ENCODE measurements at places on chromosomes 7 and 10. TPM values are rescaled to one million over a fixed set of nuclear protein-coding genes. Genes with fewer than 3 reads are reported as not detected.

DNA sequence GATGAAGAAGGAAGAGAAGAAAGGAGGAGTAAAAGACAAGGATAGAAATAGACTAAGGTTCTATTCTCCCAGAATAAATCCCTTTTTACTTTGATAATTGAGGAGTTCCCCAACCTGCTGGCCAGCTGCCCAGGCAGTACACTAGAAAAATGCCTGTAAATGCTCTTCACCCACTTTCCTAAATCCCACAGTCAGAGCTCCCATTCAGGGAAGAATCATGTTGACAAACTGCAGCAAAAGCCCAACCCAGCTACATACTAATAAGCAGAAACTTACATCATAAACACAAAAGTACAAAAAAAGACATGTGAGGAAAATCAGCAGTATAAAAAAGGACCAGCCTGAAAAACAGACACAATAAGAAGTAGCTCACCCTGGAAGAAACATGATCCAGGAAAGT lies 15.8 kb upstream of the KDM7A start:
- peaks cover 4% of the 10 kb centered on the region for H3K36me3 ChIP-seq
- H3K27me3 ChIP-seq: no peaks in the 10 kb centered on the region
- H3K27ac ChIP-seq: peak overlapping the region; percentile 39
- H3K4me3 ChIP-seq: peak overlapping the region; percentile 54
- no peak for DNase-seq

GRCh38 chr7:27912751-27913150 lies 172.8 kb downstream of the TAX1BP1 start:
- no peak overlapping the region for H3K4me3 ChIP-seq
- peaks cover 2% of the 10 kb centered on the region for H3K4me1 ChIP-seq
- no peak overlapping the region for H3K27ac ChIP-seq
- H3K36me3 ChIP-seq: no peaks in the 10 kb centered on the region

- H3K27me3 ChIP-seq: peaks cover 60% of the 10 kb centered on the region
- H3K27ac ChIP-seq: no peak overlapping the region
- no peaks in the 10 kb centered on the region for H3K36me3 ChIP-seq
Measured at GRCh38 chr10:132028706-132029105, 37.0 kb upstream of the JAKMIP3 start.

DNA sequence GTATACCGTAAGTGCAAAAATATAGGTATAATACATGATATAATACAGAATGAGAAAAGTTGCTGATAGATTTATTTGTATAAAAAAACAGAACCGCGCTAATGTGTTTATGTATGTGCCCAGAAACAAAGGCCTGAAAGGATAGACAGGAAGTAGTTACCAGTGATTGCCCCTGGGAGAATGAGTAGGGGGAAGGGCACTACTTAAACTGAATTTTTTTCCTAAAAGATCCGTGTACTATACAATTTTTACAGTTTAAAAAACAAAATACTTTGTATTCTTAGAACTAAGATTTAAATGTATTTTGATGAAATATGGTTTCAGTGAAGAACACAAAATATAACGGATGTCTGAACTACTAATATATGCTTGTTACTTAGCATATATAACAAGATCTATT lies 2.9 kb downstream of the IPMK start:
- peaks cover 43% of the 10 kb centered on the region for H3K4me1 ChIP-seq
- H3K4me3 ChIP-seq: peak overlapping the region; percentile 92
- H3K27me3 ChIP-seq: no peaks in the 10 kb centered on the region
- no peak overlapping the region for H3K27ac ChIP-seq

- no peak overlapping the region for H3K27ac ChIP-seq
- DNase-seq: no peak
- peaks cover 28% of the 10 kb centered on the region for H3K27me3 ChIP-seq
- no peaks in the 10 kb centered on the region for H3K4me1 ChIP-seq
- H3K4me3 ChIP-seq: no peak overlapping the region
Measured at GRCh38 chr7:45897042-45897690, 8.9 kb downstream of the IGFBP1 start.

DNA sequence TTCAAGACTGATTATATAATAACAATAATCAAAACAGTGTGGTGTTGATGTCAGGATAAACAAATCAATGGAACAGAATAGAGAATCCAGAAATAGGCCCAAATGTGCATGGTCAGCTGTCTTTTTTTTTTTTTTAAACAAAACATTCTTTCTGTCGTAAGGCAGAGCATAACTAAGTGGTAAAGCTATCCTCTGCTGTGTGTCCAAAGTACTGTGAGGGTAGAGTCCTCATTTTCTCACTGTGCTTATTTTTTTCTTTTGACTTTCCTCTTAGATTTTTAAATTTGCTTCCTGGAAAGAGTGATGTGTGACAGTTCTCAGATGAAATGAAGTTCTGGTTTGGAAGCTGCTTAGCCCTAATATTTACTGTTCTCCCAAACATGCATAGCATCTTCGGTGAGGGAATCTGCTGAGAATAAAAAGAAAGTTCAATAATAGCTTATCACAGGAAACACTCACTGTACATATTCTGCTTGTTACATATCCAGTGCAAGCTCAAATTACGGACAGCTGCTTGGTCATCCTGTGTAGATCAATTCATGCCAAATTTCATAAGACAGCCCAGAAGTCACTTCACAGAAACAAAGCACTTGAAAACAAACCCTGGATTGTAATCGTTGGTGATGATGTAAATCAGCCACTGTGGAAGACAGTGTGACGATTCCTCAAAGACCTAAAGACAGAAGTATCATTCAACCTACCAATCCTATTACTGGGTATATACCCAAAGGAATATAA lies 423.9 kb downstream of the NEBL start:
- no peak overlapping the region for H3K4me3 ChIP-seq
- no peak overlapping the region for H3K27ac ChIP-seq
- H3K36me3 ChIP-seq: no peaks in the 10 kb centered on the region
- DNase-seq: no peak
- no peaks in the 10 kb centered on the region for H3K27me3 ChIP-seq

GRCh38 chr7:57487957-57488356 lies 38.0 kb downstream of the ZNF716 start:
- H3K4me1 ChIP-seq: no peaks in the 10 kb centered on the region
- no peak overlapping the region for H3K27ac ChIP-seq
- DNase-seq: no peak
- no peaks in the 10 kb centered on the region for H3K27me3 ChIP-seq
- H3K36me3 ChIP-seq: peaks cover 5% of the 10 kb centered on the region

DNA sequence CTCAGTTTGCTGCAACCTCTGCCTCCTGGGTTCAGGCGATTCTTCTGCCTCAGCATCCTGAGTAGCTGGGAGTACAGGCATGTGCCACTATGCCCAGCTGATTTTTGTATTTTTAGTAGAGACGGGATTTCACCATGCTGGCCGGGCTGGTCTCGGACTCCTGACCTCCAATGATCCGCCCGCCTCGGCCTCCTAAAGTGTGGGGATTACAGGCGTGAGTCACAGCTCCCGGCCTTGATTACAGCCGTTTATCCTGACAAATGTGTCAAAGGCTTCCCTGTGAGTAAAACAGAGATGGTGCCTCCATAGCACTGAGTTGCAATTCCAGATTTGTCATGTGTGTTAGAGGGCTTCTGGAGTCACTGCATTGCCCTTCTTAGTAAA lies 273.7 kb downstream of the CCDC3 start:
- peaks cover 29% of the 10 kb centered on the region for H3K4me1 ChIP-seq
- DNase-seq: no peak
- no peak overlapping the region for H3K4me3 ChIP-seq
- no peak overlapping the region for H3K27ac ChIP-seq
- no peaks in the 10 kb centered on the region for H3K27me3 ChIP-seq
- H3K36me3 ChIP-seq: no peaks in the 10 kb centered on the region

DNA sequence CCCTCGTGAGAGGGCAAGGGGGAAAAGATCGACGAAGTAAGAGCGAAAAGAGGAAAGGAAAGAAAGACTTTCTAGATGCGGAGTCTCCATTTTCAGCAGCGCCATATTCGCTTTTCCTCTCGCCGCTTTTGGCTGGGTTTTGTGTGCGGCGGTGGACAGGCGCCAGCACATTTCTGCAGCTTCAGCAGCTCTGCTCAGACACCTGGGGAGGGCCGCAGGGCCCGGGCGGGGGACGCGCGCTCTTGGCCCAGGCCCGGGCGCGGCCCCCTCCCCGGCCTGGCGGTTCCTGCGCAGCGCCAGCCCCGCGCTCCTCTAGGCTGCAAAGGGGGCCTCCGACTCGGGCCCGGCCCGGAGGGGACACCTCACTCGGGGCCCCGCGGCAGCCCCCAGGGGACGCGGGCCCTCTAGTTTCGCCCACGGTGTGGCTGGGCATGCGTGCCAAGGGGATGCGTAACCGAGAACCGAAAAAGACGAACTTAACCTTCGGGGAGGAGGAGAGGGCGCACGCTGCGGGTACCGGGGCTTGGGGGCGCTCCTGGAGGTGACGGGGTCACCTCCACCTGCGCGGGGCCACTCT lies 34.5 kb upstream of the EBLN1 start:
- H3K4me3 ChIP-seq: peak overlapping the region; percentile 94
- peaks cover 39% of the 10 kb centered on the region for H3K4me1 ChIP-seq
- DNase-seq: peak; percentile 86
- peak overlapping the region; percentile 98 for H3K27ac ChIP-seq

The OR9A2 gene
- 0.32 TPM for total RNA-seq

The PGAM2 gene
- total RNA-seq: 1.7 TPM

The CRYGN gene
- total RNA-seq: 0.35 TPM

The KIAA1217 gene
- 0.84 TPM for total RNA-seq

The NME8 gene
- total RNA-seq: not detected

The INPP5F gene
- total RNA-seq: 15.0 TPM

The TCTN3 gene
- total RNA-seq: 37.6 TPM

Measured in activated T-cell treated with anti-CD3 and anti-CD28 coated beads, Interleukin-2, amount 50 U/mL, for 72 hours (primary cell).